Umbilical cord (tissue), 2 donors: ENCODE measurements at places on chromosomes 1 and 21.

DNA sequence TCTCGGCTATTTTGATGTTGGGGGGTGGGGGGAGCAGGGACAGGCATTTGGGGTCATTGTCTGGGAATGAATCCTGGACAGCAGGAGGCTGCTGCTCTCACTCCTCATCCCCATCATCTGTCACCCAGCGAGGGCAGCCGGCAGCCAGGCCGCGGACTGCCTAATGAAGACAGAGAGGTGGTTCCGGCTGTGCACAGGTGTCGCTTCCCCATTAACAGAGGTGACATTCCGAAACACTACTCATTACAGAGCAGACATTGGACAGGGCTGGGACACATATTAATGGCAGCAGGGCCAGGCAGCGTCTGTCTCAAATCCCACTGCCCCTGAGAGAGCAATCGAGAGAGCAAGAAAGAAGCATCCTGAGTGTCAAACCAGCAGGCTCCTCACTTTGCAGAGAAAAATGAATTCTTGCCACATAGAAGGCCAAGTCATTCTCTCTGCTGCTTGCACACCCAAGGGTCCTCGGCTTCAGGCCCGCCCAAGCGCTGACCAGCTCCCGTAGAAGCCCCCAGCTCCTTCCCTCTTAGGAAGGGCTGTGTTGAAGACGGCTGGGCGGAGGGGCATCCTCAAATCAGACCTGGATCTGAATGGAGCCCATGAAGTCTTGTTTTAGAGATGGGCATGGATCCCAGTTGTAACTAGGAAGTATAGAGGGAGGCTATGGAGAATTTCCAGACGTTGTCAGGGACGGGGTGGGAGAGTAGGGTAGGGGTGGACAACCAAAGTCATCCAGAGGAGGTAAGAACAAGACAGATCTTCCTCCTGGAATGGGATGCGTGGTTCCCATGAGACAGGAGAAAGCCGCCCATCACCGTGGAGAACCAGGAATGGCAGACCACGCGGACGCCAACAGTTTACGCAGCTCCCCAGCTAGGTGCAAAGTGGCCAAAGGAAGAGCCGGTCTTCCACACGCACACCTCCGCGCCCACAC lies 8.2 kb upstream of the LEMD1 start:
- no peak for DNase-seq

- no peak for DNase-seq
These were observed 1.6 kb upstream of the TMEM63A start for GRCh38 chr1:225883616-225884265.

DNA sequence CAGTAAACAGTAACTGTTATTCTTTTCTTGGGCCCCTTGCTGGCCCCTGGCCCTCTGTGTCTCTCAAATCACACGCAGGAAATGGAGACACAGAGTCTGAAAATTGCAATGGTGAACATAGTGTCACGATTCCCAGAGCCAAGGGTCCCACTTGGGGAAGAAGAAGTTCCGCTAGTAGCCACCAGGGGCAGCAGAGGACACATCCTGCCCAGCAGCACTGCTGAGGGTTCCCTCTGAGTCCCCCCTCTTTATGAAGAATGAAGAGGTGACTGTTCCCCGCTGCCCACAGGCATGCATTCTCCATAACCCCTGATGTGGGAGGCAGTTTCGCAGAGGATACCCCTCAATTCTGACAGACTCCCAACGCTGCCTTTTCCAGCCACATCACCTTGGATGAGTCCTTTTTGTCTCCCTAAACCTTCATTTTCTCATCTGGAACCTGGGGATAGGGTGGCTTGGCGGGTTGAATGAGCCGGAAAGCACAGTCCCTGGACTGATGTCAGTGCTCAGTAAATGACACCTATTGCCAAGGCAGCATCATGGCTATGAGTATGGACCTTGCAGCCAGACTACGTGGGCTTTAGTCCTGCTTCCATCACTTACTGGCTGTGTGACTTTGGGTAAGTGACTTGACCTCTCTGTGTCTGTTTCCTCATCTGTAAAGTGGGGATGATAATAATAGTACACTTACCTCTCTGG lies 238.0 kb upstream of the TMEM51 start:
- peak; percentile 43 for DNase-seq

- DNase-seq: no peak
These were observed 3.7 kb downstream of the PLPPR4 start for GRCh38 chr1:99268021-99268420.

GRCh38 chr21:41816583-41817165 lies 49.8 kb upstream of the RIPK4 start:
- DNase-seq: peak; percentile 44

DNA sequence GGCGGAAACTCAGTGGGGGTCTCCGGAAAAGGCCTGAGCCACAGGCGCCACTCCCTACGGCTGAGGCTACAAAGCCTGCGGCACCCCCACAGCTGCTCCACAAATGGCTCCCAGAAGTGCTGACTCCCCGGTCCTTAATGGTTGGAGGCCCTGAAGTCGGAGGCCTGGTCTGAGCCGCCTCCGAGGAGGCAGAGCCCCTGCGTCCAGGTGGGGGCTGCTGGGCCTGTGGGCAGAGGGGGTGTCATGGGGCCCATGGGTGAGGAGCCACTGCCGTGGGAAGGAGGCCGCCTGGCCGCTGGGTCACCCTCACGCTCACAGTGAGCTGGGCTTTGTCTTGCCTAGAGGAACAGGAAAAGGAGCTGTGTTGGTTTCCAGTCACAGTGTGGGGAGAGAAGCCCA lies 12.4 kb upstream of the COL18A1 start:
- DNase-seq: no peak

DNA sequence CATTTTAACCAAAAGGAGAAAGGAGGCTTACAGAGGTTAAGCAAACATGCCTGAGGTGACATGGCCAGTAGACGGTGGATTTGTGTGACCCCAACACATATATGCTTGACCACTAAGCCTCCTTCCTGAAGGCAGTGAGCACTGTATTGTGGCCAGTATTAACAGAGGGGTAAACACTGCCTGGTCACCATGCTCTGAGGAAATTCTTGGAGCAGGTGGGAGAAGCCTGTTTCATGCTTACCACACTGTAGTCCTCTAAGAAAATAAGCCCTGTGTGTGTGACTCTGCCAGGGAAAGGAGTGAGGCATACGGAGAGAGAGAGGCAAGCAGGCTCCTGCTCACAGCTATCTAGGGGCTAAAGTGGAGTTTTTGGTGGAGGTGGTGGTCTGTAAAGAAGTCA lies 102.7 kb downstream of the KCND3 start:
- no peak for DNase-seq

- peak; percentile 49 for DNase-seq
These were observed 2.5 kb upstream of the OLFML3 start for GRCh38 chr1:113976609-113977278.

DNA sequence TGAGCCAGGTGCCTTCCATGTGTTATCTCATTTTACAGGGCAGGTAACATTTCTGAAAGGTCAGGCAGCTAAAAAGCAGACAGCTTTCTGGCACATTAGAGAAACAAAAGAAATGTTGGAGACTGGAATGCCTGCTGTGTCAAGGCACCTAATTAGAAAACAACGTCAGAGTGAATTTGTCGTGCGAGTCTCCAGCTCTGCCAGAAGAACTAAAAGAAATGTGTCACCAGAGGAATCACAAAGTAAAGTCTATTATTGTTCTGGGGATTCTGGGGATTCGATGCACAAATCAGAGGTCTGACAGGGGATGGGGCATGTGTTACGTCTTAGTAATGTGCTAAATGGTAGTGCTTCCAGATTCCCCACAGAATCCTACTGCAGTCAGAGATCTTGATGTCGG lies 89.3 kb downstream of the EDEM3 start:
- DNase-seq: no peak

GRCh38 chr1:55503663-55504305 lies 288.6 kb upstream of the USP24 start:
- DNase-seq: no peak
